Activated T-helper 2 cell treated with anti-CD3 and anti-CD28 coated beads, Interferon-gamma antibody, Interleukin-2, Interleukin-4, amounts not matched to agents 10 μg/mL and 5 μg/mL and 100 μg/mL, durations not matched to agents 14 hours and 24 hours and 36 hours (primary cell): ENCODE measurements at places on chromosomes 11 and 22. TPM values are rescaled to one million over a fixed set of nuclear protein-coding genes. Genes with fewer than 3 reads are reported as not detected.
A peak's percentile ranks its signal among the peaks of the same experiment; 100 is the strongest.

DNA sequence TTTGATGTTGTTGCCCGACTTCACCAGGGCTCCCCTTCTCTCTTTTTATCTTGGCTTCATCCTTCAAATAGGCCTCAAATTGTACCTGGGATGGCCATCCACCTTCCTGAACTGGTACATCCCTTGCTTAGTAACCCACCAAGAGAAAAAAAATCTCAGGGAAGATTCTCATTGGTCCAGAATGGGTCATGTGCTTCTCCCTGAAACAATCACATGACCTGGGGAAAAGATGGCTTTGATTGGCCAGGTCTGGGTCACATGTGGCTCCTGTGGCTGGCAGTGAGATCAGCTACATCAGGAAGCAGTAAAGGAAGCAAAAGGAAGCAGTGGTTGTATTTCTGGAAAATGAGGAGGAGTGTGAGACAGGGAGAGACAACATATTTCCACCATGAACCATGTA is 540.2 kb downstream of the MIAT start:
- no peaks in the 10 kb centered on the region for H3K4me1 ChIP-seq
- no peaks in the 10 kb centered on the region for H3K36me3 ChIP-seq
- no peaks in the 10 kb centered on the region for H3K27me3 ChIP-seq
- no peak overlapping the region for H3K27ac ChIP-seq
- DNase-seq, result no peak

- peak overlapping the region; percentile 80 for H3K27ac ChIP-seq
- H3K27me3 ChIP-seq, result no peaks in the 10 kb centered on the region
- DNase-seq, result peak; percentile 67
- H3K4me1 ChIP-seq, result peaks cover 62% of the 10 kb centered on the region
- peaks cover 59% of the 10 kb centered on the region for H3K36me3 ChIP-seq
Measured at GRCh38 chr11:4090258-4090657, 4.3 kb upstream of the RRM1 start.

DNA sequence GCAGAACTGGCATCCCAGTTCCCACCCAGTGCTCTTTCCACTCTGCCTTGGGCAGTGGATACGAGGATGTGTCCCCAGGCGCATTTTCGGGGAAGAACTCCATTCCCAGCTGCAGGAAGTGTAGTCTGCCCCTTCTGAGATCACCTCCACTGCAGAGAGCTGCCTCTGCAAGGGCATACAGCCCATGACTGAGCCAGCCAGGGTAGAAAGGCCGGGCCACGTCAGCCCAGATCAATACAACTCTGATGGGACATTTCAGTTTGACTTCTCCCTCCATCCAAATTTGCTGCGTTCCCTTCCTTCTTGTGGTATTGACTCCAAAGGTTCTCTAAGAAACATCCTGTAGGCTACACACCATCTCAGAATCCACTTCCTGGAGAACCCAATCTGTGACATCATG is 19.7 kb downstream of the MOGAT2 start:
- H3K4me1 ChIP-seq, result peaks cover 4% of the 10 kb centered on the region
- DNase-seq, result no peak
- H3K27ac ChIP-seq, result no peak overlapping the region
- H3K4me3 ChIP-seq, result no peak overlapping the region
- no peaks in the 10 kb centered on the region for H3K36me3 ChIP-seq

- no peak overlapping the region for H3K27ac ChIP-seq
- no peaks in the 10 kb centered on the region for H3K27me3 ChIP-seq
- no peak overlapping the region for H3K4me3 ChIP-seq
- peaks cover 62% of the 10 kb centered on the region for H3K4me1 ChIP-seq
- H3K36me3 ChIP-seq, result peaks cover 48% of the 10 kb centered on the region
Measured at GRCh38 chr11:130308886-130309285, 5.8 kb downstream of the ZBTB44 start.

Gene OR10D3
- total RNA-seq, result not detected in 2 replicates

GRCh38 chr22:35393116-35394010 is 6.6 kb upstream of the MCM5 start:
- peaks cover 4% of the 10 kb centered on the region for H3K27me3 ChIP-seq
- H3K27ac ChIP-seq, result no peak overlapping the region
- H3K4me1 ChIP-seq, result peaks cover 6% of the 10 kb centered on the region
- no peak overlapping the region for H3K4me3 ChIP-seq
- DNase-seq, result no peak

Gene CDKN1C
- 1.7 TPM in 2 replicates for total RNA-seq

Gene SLC6A5
- total RNA-seq, result not detected in 2 replicates

DNA sequence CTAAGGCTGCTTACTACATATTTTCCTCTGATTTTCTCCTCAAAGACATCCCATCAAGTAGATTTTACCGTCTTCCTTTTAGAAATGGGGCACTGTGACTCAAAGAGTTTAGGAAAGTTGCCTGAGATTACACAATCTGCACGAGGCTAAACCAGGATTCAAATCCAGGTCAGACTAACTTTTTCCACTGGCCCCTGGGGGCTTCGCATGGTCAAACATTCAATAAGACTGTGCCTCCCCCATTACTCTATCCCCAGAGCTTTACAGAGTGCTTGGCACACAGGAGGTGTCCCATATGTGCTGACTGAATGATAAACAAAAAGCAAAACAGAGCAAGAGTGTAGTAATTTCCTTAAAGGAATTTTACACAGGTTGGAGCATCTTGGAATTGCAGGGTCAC is 118.1 kb upstream of the TEAD1 start:
- no peak for DNase-seq
- no peaks in the 10 kb centered on the region for H3K4me1 ChIP-seq
- no peak overlapping the region for H3K27ac ChIP-seq

Gene OR5D16
- not detected in 2 replicates for total RNA-seq

Gene CRYAB
- not detected in 2 replicates for total RNA-seq

GRCh38 chr11:96112192-96113128 is 188.6 kb upstream of the MTMR2 start:
- H3K4me3 ChIP-seq, result peak overlapping the region; percentile 37
- peaks cover 15% of the 10 kb centered on the region for H3K36me3 ChIP-seq
- no peaks in the 10 kb centered on the region for H3K27me3 ChIP-seq

GRCh38 chr11:64568041-64568571 is 22.9 kb upstream of the SLC22A12 start:
- no peak overlapping the region for H3K27ac ChIP-seq
- no peaks in the 10 kb centered on the region for H3K36me3 ChIP-seq
- no peak for DNase-seq
- peaks cover 6% of the 10 kb centered on the region for H3K27me3 ChIP-seq

- no peaks in the 10 kb centered on the region for H3K27me3 ChIP-seq
- H3K27ac ChIP-seq, result no peak overlapping the region
- H3K4me3 ChIP-seq, result no peak overlapping the region
- no peak for DNase-seq
- no peaks in the 10 kb centered on the region for H3K4me1 ChIP-seq
Measured at GRCh38 chr11:117502779-117503100, 175.1 kb downstream of the CEP164 start.

DNA sequence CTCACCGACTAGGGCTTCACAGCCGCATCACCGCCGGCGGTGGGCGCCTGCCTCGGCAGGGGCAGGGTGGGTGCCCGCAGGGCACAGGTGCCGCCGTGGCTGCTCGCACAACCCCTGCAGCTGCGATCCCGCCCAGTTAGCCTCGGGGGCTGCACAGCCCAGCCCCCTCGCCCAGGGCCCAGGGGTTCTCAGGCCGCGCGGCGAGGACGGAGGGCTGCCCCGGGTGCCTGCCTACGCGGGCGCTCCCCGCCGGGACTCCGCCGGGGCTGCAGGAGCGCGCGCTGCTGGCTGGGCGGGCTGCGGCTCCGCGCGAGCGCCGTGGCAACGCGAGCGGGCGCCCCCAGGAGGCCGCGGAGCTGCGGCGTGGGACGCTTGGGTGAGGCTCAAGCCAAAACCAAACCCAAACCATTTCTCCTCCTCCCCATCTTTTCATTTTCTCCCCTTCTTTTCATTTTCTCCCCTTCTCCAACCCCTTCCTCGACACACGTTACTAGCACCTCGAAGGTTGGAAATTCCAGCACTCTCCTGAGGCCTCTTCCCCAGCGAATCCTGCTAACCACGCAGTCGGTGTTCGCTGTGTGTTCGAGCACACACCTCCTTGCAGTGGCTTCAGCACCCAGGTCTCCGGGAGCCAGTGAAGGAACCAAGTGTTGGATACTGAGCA is at the start of gene MICAL3:
Gene MICAL3, minus strand, starts transcription at position 286 of the 664 bp plus-strand sequence. CDS start 117,749 bp downstream, outside the sequence.
- H3K27me3 ChIP-seq, result peaks cover 55% of the 10 kb centered on the region
- peak; percentile 57 for DNase-seq
- no peaks in the 10 kb centered on the region for H3K36me3 ChIP-seq
- H3K27ac ChIP-seq, result no peak within 1 kb of the TSS

DNA sequence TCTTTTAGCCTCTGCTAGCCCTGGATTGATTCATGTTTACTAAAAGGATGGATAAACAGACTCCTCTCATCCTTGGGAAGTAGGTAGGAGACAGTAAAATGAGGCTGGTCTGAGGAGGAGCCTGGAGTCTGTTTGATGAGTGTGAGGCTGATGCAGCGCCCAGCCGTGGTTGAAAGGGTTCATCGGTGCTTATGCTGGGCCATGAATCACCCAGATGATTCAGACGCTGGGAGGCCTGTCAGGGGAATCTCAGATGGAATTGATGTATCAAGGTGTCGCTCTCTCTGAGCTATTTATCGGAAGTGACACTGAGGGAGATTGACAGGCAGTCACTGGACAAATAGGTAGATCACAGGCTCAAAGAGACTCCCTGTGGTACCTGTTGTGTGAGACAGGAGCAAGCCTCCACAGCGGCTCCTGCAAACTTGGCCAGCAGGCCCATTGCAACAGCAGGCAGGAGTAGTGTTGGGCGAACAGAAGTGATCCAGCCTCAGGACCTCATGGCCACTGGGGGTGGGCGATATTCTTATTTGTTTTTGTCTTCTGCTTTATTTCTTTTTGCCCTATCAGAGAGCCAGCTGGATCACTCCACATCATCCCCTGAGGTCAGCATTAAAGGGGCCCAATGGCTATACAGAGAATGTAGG is 109.9 kb upstream of the CADM1 start:
- H3K36me3 ChIP-seq, result no peaks in the 10 kb centered on the region
- no peak overlapping the region for H3K4me3 ChIP-seq
- no peaks in the 10 kb centered on the region for H3K27me3 ChIP-seq
- DNase-seq, result no peak

GRCh38 chr11:105609832-105610781 is at the start of gene GRIA4:
Gene GRIA4 (plus strand): TSS chr11:105610073. CDS start chr11:105610998, 925 bp downstream.
- peaks cover 35% of the 10 kb centered on the region for H3K27me3 ChIP-seq
- H3K4me1 ChIP-seq, result no peaks in the 10 kb centered on the region
- no peak within 1 kb of the TSS for H3K27ac ChIP-seq
- no peak within 1 kb of the TSS for H3K4me3 ChIP-seq
- no peak for DNase-seq

GRCh38 chr22:44396021-44396726 is 83.4 kb upstream of the SHISAL1 start:
- H3K4me3 ChIP-seq, result no peak overlapping the region
- H3K36me3 ChIP-seq, result no peaks in the 10 kb centered on the region
- no peaks in the 10 kb centered on the region for H3K4me1 ChIP-seq
- H3K27me3 ChIP-seq, result peaks cover 4% of the 10 kb centered on the region
- no peak for DNase-seq
- no peak overlapping the region for H3K27ac ChIP-seq

Gene TTC38
- total RNA-seq, result 20.7 and 21.0 TPM in 2 replicates

- DNase-seq, result no peak
- no peaks in the 10 kb centered on the region for H3K36me3 ChIP-seq
- no peaks in the 10 kb centered on the region for H3K4me1 ChIP-seq
- H3K4me3 ChIP-seq, result no peak overlapping the region
Measured at GRCh38 chr11:120395778-120396177, 59.6 kb downstream of the ARHGEF12 start.

DNA sequence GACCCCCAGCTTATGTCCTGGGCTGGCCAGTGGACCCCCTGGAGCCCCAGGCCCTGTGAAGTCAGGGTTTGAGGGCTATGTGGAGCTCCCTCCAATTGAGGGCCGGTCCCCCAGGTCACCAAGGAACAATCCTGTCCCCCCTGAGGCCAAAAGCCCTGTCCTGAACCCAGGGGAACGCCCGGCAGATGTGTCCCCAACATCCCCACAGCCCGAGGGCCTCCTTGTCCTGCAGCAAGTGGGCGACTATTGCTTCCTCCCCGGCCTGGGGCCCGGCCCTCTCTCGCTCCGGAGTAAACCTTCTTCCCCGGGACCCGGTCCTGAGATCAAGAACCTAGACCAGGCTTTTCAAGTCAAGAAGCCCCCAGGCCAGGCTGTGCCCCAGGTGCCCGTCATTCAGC is 24.6 kb downstream of the CSF2RB start:
- no peak for DNase-seq
- H3K4me3 ChIP-seq, result no peak overlapping the region
- peaks cover 1% of the 10 kb centered on the region for H3K4me1 ChIP-seq
- H3K36me3 ChIP-seq, result no peaks in the 10 kb centered on the region
- no peak overlapping the region for H3K27ac ChIP-seq

Gene SLC22A9
- not detected in 2 replicates for total RNA-seq

DNA sequence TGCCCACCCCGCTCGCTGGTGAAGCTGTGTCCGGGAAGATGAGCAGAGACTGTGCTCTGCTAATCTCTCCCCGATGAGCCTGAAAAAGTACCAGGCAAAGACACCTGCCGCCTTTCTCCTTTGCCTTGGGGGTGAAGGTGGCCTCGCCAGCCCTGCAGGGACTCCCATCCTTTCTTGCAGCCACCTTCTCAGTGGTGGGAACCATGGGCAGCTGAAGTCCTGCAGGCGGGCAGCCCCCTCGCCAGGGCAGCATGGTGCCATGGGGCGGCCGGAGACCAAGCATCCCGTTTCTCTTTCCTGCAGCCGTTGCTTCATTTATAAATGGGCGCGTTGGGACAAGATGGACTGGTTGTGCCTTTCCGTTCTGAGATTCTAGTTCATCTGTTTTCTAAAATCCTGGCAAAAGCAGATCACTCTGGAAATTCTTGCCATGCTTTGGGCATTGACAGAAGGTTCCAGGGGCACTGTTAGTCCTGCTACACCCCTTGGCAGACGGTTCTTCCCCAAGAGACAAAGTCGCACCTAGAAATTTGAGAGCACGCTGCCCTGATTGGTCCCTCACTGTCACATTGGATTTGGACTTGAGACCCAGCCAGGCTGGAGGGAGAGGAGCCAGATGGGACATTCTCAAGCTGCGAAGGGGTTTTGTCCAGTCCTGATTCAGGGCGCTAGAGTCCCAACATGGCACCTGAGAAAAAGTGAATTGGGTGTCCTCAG is 7.5 kb downstream of the CTTN start:
- peaks cover 34% of the 10 kb centered on the region for H3K27me3 ChIP-seq
- peaks cover 8% of the 10 kb centered on the region for H3K4me1 ChIP-seq
- no peak overlapping the region for H3K4me3 ChIP-seq
- DNase-seq, result no peak
- H3K36me3 ChIP-seq, result peaks cover 10% of the 10 kb centered on the region
- H3K27ac ChIP-seq, result no peak overlapping the region
